GM03348 (cell line): ENCODE measurements at places on chromosomes 12 and 14.

DNA sequence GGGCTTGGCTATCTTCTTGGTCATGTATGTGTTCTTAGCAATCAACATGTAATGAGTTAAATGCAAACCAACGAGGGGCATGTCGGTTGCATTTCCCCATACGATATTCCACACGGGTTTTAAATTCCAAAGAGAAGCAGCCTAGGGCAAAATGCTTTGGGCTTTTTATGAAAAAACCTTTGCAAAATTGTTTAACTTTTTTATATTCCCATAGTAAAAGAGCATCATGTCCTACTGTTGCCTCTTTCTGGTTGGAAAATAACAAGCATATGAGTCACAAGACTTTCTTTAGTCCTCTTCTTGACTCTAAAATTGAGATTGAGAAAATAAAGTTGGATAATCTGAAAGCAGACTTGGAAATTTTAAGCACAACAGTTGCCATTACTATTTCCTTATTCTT is 3.8 kb upstream of the DIO2 start:
- no peak for DNase-seq

GRCh38 chr14:93742761-93743160 is 45.5 kb downstream of the PRIMA1 start:
- DNase-seq: no peak

DNA sequence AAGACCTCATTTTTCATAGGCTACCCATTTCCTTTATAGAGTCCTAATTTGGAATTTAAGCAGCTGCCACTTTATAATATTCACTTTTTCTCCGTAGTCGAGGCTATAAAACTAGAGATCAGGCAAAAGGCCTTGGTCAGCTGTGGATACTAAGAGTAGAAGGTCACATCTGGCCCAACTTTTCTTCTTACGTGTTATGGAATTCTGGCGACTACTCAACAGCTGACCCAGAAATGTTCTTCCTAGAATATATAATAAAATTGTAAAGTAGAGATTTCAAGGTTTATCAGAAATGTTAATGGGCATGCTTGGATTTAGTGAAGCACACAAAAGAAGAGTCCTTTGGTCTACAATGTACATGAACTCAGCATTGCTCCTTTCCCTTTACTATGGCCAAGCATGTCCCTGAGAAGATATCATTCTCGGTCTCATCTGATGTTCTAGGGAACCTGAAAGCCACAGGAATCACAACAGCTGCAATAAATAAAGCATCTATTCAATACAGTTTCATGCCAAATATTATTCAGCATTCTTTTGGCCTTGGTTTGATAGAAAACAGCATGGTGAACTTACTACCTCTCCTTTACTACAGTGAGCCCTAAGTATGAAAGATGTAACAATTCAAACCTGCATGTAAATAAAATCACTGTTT is 261.4 kb upstream of the NPAS3 start:
- no peak for DNase-seq

GRCh38 chr12:108360057-108360456 is 20.9 kb upstream of the CMKLR1 start:
- DNase-seq: no peak

DNA sequence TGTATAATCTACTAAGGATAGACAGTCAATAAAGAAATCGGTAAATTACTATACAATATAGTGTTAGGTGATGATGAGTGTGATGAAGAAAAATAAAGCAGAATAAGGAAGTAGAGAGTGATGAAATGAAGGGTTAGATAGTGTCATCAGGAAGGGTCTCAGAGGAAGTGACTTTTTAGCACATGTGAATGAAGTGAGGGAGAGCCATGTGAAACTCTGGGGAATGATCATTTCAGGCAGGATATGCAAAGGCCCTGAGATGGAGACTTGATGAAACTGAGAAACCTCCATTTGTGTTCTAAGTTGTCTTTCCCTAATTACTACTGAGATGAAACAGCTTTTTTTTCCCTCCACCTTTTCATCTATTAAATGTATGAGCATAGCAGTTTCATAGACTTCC is 19.4 kb upstream of the GNPTAB start:
- no peak for DNase-seq

DNA sequence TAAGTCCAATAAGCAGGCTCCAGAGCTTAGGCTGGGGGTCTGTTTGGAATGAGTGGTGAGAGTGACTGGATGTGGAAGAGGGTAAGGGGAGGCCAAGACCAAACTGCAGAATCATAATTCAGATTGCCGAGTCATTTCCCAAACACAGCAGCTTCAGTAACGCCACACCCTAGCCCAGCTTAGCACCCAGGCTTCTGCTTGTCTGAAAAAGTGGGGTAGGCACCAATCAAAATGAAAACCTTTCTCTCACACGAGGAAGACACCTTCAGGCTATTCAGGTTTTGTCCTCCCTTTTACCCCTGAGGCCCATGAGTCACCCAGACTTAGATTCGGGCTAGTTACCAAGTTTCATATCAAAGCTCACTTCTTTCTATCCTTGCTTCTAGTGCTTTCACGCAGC is 306.1 kb downstream of the DAD1 start:
- no peak for DNase-seq
